ENCODE measurements at places on chromosomes 4 and X. TPM values are rescaled to one million over a fixed set of nuclear protein-coding genes. Genes with fewer than 3 reads are reported as not detected.

- H3K27me3 ChIP-seq = no peaks in the 10 kb centered on the region
- no peaks in the 10 kb centered on the region for H3K36me3 ChIP-seq
- H3K4me1 ChIP-seq = no peaks in the 10 kb centered on the region
- H3K4me3 ChIP-seq = no peak overlapping the region
Measured at GRCh38 chrX:82230013-82230412, 1028.1 kb downstream of the SH3BGRL start.

DNA sequence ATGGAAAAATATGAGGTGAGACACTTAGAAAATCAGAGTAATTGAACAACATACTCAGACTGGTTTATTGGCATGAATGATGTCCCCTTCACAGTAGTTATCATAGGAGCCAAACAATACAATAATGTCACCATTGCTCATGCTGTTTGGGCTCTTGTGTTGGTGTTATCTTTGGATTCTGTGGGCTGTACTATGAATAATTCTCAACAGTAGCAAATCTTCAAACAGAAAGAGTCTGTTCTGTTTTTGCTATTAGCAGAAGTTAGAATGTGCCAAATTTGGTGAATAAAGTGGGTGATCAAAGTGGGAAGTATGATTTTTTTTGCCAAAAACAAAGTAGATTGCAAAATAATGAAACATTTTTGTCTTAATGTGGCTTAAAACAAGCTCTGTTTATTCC lies 58.3 kb downstream of the GRID2 start:
- no peaks in the 10 kb centered on the region for H3K36me3 ChIP-seq
- no peaks in the 10 kb centered on the region for H3K27me3 ChIP-seq
- H3K4me3 ChIP-seq = no peak overlapping the region
- no peak overlapping the region for H3K27ac ChIP-seq

DNA sequence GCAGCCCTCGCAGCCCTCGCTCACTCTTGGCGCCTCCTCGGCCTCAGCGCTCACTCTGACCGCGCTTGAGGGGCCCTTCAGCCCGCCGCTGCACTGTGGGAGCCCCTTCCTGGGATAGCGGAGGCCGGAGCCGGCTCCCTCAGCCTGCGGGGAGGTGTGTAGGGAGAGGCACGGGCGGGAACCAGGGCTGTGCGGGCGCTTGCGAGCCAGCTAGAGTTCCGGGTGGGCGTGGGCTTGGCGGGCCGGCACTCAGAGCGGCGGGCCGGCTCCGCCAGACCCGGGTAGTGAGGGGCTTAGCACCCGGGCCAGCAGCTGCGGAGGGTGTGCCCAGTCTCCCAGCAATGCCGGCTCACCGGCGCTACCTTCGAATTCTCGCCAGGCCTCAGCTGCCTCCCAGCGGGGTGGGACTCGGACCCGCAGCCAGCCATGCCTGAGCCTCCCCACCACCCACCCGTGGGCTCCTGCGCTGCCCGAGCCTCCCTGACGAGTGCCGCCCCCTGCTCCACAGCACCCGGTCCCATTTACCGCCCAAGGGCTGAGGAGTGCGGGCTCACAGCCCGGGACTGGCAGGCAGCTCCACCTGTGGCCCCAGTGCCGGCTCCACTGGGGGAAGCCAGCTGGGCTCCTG lies 1.4 kb upstream of the AADAT start:
- peaks cover under 1% of the 10 kb centered on the region for H3K36me3 ChIP-seq
- no peak overlapping the region for H3K27ac ChIP-seq
- H3K27me3 ChIP-seq = no peaks in the 10 kb centered on the region
- H3K4me3 ChIP-seq = no peak overlapping the region

- no peak overlapping the region for H3K27ac ChIP-seq
- H3K4me3 ChIP-seq = no peak overlapping the region
- no peaks in the 10 kb centered on the region for H3K36me3 ChIP-seq
Measured at GRCh38 chr4:141158219-141158618, 24.9 kb upstream of the RNF150 start.

DNA sequence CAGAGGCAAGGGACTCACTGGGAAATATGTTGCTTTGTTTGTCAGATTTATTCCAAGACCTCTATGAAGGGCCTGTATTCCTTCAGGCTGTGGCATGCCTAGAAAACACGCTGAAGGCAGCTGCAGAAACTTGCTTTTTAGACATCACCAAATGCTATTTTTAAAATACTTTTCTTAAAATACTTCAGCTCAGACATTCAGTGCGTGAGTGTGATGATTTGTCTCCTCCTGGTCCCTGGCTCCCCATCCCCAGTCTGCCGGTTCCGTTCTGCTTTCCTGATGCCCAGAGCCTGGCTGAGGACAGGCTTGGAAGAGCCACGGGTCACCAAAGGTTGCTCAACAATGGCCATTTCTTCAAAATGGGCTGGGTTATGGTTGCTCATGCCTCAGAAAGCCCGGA lies 55.0 kb downstream of the PSAPL1 start:
- DNase-seq = no peak
- H3K27ac ChIP-seq = no peak overlapping the region
- H3K36me3 ChIP-seq = no peaks in the 10 kb centered on the region
- H3K4me3 ChIP-seq = no peak overlapping the region

GRCh38 chr4:83731609-83732008 lies 195.7 kb downstream of the GPAT3 start:
- no peak for DNase-seq
- no peaks in the 10 kb centered on the region for H3K4me1 ChIP-seq
- H3K27me3 ChIP-seq = no peaks in the 10 kb centered on the region

DNA sequence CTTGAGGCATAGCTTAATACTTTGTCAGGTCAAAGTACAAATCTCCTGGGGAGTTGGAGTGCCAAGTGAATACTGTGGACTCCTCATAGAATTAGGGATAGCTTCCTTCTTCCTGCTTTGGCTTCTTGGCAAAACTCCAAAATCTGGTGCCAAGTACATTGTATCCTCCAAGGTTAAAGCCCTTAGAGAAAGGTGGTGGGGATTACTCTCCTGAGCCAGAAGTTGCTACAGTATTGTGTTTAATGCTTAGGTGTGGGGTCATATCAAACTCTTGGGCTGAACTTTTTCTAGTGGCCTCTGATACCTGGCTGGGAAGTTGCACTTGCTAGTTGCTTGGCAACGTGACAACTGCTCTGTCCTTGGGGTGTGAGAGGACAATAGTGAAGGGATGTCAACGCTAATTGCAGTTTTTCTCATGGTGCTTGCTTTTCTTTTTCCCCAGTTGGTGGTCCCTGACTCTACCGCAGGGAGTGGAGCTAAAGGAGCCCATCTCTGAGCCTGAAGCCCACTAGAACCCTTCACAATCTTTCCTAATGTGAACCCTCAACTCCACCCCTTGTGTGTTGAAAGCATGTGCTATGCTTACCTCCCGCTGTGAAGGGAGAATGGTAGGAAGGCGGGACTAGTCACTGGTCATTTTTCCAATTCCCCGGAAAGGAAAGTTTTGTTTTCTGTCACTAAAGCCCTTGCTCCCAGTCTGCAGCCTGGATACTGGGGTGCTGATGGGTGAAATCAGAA lies 35.5 kb downstream of the DLG3 start:
- DNase-seq = no peak
- H3K4me1 ChIP-seq = peaks cover 15% of the 10 kb centered on the region
- H3K36me3 ChIP-seq = no peaks in the 10 kb centered on the region

DNA sequence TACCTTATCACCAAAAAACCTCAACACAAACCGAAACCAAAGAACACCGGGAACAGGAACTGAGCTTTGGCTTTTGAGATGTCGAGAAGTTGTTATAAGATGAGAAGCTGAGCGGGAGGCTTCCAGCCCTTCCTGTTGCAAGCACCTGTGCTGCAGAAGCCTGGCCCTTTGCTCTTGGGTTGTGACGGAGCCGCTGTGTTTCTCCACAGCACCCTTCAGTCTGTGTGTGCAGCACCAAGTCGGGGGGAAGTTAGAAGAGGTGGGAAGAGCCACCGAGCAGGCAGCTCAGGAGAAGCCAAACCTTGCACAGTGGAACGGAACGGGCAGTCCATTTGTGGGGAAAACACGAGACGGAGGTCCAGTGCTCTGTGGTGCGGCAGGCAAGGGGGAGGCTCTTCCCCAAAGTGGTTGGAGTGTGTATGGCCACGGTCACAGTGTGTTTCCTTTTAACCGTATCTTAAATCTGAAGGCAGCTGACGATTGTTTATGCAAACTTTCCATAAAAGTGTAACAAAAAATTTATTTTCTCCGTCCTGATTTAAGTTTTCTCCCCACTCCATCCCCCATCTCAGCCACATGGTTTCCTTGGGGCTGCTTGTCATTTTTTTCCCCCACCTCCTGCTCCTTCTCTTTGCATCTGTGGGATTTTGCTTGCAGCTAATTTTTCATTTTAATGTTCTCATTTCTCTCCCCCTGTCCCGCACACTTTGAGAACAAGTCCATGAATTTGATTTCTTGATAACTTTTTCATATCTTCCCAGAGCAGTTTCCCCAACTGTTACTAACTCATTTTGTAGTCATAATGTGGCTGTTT lies 123.7 kb downstream of the STOX2 start:
- DNase-seq = no peak
- H3K4me3 ChIP-seq = no peak overlapping the region
- no peaks in the 10 kb centered on the region for H3K27me3 ChIP-seq
- no peaks in the 10 kb centered on the region for H3K36me3 ChIP-seq

DNA sequence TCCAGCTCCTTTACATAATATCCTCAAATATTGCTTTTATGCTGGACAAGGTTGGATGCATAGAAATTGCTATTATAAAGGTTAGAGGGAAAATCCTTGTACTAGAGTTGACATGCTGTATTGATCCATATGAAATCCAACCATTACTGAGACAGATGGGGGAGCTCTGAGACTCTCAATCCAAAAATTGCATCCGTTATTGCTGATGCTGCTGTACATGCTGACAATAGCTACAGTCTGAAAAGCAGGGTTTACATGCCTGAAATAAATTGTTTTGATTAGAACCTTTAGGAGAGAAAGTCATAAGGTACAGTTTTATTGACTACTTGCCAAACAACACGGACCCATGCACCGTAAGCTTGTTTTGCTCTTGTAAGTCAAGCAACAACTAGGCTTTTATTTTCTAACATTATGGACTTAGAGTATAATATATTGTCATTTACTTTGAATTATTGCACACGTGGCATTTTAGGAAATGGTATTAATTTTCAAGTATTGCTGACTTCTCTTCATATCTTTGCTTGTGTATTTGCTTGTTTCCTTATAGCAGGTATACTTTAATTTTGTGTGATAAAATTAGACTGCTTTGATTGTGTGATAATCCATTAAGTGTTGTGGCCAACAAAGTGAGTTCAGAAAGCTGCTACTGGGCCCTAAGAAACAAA lies 1365.2 kb downstream of the STIM2 start:
- H3K27ac ChIP-seq = no peak overlapping the region
- no peak for DNase-seq
- H3K4me3 ChIP-seq = no peak overlapping the region
- no peaks in the 10 kb centered on the region for H3K27me3 ChIP-seq
- no peaks in the 10 kb centered on the region for H3K36me3 ChIP-seq

GRCh38 chrX:71128166-71128833 lies 9.9 kb downstream of the MED12 start:
- no peaks in the 10 kb centered on the region for H3K4me1 ChIP-seq
- no peak overlapping the region for H3K27ac ChIP-seq
- no peak overlapping the region for H3K4me3 ChIP-seq
- no peaks in the 10 kb centered on the region for H3K27me3 ChIP-seq

DNA sequence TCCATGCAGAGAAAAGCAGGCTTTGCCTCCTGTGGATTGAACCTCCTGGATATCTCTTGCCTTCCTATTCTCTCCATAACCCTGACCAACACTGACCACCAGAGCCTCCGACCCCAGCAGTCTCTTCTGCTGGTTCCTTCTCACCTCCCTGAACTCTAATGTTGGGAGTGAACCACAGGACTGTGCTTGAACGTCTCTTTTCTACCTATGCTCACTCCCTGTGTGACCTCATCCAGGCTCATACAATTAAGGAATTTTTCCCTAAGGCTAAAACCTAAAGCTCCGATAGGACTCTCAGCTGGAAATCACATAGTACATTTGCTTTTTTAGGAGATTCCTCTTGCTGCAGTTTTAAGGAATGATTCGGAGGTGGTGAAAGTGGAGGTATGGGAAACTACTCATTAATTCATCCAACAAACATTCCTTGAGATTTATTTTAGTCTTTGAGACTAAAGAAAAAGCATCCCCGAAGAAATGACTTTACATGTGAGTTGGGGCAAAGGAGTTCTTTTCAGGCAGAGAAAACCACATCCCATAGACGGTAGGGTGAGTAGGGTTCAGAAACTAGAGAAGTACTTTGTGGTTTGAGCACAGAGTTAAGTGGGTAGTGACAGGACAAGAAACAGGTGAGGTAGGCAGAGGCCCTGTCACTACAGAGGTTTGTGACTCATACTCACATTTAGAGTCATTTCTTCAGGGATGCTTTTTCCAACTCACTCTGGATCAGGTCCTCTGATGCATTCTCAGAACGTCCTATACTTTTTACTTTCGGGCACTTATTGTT lies 30.8 kb downstream of the NDNF start:
- H3K27me3 ChIP-seq = no peaks in the 10 kb centered on the region
- H3K36me3 ChIP-seq = no peaks in the 10 kb centered on the region
- no peaks in the 10 kb centered on the region for H3K4me1 ChIP-seq

- H3K36me3 ChIP-seq = no peaks in the 10 kb centered on the region
- no peak overlapping the region for H3K4me3 ChIP-seq
- DNase-seq = no peak
- H3K27ac ChIP-seq = no peak overlapping the region
- no peaks in the 10 kb centered on the region for H3K4me1 ChIP-seq
Measured at GRCh38 chrX:42678133-42678532, 99.8 kb downstream of the PPP1R2C start.

- no peak overlapping the region for H3K27ac ChIP-seq
Measured at GRCh38 chrX:26925088-26925487, 538.1 kb downstream of the PPP4R3C start.

DNA sequence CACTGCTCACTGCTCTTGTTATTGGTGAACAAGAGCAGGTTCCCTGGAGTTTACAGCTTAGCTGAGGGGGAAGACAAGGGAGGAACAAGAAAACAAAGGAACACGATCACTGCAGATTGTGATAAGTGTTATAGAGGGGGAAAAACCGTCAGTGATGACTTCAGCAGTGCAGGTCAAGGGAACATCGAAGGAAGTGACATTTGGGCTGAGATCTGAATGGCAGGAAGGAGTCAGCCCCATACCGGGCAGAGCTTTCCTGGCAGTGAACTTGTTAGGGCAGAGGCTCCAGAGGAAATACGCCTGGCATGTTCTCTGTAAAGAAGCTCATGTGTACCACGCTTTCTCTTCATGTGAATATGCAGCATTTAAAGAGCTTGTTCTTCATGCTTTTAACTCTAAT lies 78.1 kb downstream of the LDB2 start:
- no peak overlapping the region for H3K4me3 ChIP-seq
- no peak overlapping the region for H3K27ac ChIP-seq
- H3K27me3 ChIP-seq = no peaks in the 10 kb centered on the region

GRCh38 chrX:18654875-18655836 lies 16.8 kb downstream of the RS1 start:
- no peaks in the 10 kb centered on the region for H3K4me1 ChIP-seq
- no peak overlapping the region for H3K27ac ChIP-seq
- H3K27me3 ChIP-seq = no peaks in the 10 kb centered on the region
- no peak overlapping the region for H3K4me3 ChIP-seq
- no peak for DNase-seq
- no peaks in the 10 kb centered on the region for H3K36me3 ChIP-seq

- no peaks in the 10 kb centered on the region for H3K4me1 ChIP-seq
- H3K27ac ChIP-seq = no peak overlapping the region
- DNase-seq = no peak
Measured at GRCh38 chr4:112190684-112191083, 40.9 kb upstream of the AP1AR start.

CXCL5 gene
- not detected for total RNA-seq

CABS1 gene
- not detected for total RNA-seq

CXCL1 gene
- 18.0 TPM for total RNA-seq

CYLC1 gene
- total RNA-seq = not detected

All from ascending aorta (tissue), 2 donors.